ENCODE measurements at places on chromosomes 4 and X.

DNA sequence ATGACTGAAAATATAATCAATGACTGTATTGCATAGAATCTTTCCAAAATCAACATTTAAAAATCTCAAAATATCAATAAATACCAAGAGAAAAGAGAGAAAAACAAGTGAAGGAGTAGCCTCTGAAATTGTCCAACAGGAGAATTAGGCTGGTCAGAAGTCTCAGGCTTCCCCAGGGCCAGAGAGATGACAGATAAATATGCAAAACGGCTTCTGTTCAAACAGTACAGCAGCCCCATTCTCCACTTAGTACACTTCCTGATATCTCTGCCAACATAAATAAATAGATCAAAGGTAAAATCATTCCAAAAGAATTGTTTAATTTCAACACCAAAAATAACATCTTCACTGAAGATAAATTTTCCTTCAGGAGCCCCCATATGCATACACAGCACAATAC, 204.7 kb upstream of the GABRA2 start:
- no peaks in the 10 kb centered on the region for H3K27me3 ChIP-seq
- no peak overlapping the region for H3K4me3 ChIP-seq
- no peaks in the 10 kb centered on the region for H3K36me3 ChIP-seq
- H3K4me1 ChIP-seq = no peaks in the 10 kb centered on the region
- no peak overlapping the region for H3K27ac ChIP-seq

DNA sequence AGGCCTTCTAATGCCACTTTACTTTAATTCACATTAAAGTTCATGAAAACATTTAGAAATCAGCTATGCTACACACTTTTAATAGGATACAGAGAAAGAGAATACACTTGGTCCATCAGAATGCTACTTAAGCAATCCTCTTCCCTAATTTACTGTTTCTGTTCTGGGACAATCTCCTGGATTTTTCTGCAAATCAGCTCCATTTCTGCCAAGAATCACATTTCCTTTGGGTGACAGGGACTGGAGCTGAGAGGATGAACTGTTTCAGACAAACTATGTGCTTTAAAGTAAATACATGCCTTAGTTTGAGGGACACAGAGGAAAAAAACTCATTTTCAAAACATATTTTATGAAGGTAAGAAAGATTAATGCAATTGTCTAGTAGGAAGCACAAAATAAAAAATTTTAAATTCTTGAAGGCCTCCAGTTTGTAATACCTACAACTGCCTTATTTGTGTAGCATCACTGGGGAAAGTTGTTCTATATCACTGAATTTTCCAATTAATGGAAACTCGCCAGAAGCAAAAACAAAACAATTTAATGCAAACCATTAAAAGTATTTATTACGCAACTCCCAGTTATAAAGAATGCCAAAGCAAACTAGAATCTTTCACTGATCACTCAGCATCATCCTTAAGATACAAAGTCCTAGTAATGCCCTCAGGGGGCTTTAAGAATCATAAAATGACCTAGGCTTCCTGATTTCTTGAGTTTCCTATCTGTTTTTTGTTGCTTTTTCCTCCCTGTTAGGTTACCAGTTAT, 36.3 kb downstream of the BCLAF3 start:
- H3K27me3 ChIP-seq = no peaks in the 10 kb centered on the region
- H3K4me1 ChIP-seq = no peaks in the 10 kb centered on the region
- DNase-seq = no peak
- H3K27ac ChIP-seq = no peak overlapping the region

DNA sequence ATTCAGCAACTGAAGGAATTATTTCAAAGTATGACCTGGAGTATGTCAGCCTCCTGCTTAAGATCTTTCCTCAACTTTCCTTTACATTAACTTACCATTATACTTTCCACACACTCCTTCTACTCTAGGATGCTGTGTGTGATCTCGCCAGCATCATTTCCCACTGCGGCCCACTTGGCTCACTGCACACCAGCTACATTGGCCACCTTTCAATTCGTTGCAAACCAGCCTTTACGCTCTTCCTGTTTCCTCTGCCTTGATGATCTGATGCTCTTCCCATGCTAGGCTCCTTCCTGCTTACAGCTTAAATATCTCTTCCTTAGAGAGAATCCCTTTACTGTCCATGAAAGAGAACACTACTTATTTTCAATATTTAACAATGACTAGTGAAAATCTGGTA, 95.1 kb downstream of the GPM6A start:
- H3K36me3 ChIP-seq = no peaks in the 10 kb centered on the region
- no peaks in the 10 kb centered on the region for H3K27me3 ChIP-seq
- H3K4me1 ChIP-seq = no peaks in the 10 kb centered on the region
- no peak for DNase-seq
- H3K4me3 ChIP-seq = no peak overlapping the region

DNA sequence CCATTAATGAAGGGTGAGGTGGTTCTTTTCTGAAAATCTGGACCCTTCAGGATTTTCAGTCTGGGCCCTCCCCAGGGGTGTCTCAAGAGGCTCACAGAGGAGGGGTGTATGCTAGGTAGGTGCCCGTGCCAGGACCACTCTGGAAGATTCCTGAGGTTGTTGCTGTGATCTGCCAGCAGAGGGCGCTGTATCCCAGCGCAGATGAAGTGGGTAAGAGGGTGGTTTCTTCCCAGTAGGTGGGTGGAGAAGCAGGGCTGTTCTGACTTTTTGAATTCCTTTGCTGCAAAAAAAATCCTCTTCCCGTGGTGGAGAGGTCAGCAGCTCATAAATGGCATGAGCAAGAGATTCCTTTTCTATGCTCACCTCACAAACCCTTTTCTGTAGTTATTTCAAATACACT, 51.1 kb downstream of the SCML1 start:
- no peaks in the 10 kb centered on the region for H3K4me1 ChIP-seq
- H3K36me3 ChIP-seq = no peaks in the 10 kb centered on the region
- peak; percentile 60 for DNase-seq
- no peak overlapping the region for H3K27ac ChIP-seq

- no peaks in the 10 kb centered on the region for H3K36me3 ChIP-seq
- H3K4me3 ChIP-seq = peak overlapping the region; percentile 41
- peaks cover 4% of the 10 kb centered on the region for H3K4me1 ChIP-seq
- H3K27me3 ChIP-seq = no peaks in the 10 kb centered on the region
These were observed 420 bp downstream of the CC2D2A start for GRCh38 chr4:15470128-15470475.

GRCh38 chr4:172660251-172660650, 508.4 kb upstream of the GALNT7 start:
- H3K4me3 ChIP-seq = no peak overlapping the region
- no peaks in the 10 kb centered on the region for H3K27me3 ChIP-seq
- no peaks in the 10 kb centered on the region for H3K36me3 ChIP-seq

- H3K27me3 ChIP-seq = no peaks in the 10 kb centered on the region
- peak overlapping the region; percentile 49 for H3K27ac ChIP-seq
- peaks cover 2% of the 10 kb centered on the region for H3K4me1 ChIP-seq
- no peak overlapping the region for H3K4me3 ChIP-seq
- H3K36me3 ChIP-seq = no peaks in the 10 kb centered on the region
- peak; percentile 83 for DNase-seq
These were observed 70.1 kb upstream of the ENPP6 start for GRCh38 chr4:184287697-184288255.

DNA sequence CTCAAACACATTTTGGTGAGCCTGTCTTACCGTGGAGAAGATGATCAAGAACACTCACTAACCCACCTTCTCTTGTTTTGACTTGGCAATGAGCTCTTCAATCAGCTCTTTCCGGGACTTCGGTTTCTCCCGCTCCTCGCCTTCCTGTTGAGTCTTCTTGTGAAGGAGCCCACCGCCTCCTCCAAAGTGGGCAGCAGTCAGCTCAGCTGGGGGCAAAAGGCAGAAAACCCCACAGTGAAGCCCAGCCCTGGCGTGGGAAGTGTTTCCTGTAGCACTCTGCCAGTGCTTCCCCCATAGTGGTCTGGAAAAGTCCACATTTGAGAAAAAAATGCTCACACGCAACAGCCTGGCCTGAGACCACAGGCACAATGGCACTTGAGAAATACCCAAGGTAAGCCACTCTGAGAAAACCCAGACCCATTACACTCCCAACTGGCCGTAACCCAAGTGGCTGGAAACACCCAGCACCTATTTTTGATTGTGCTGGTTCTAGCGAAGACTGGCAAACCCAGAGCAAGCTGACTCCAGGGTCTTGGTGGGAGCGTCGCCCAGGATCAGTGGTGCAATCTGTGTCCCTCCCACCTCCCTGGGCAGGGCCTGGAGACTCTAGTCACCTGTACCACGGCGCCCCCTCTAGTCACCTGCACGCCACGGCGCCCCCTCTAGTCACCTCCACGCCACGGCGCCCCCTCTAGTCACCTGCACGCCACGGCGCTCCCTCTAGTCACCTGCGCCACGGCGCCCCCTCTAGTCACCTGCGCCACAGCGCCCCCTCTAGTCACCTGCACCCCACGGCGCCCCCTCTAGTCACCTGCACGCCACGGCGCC, 8.6 kb downstream of the NOP14 start:
- no peaks in the 10 kb centered on the region for H3K27me3 ChIP-seq
- peak overlapping the region; percentile 30 for H3K27ac ChIP-seq
- no peak overlapping the region for H3K4me3 ChIP-seq
- no peaks in the 10 kb centered on the region for H3K36me3 ChIP-seq
- no peaks in the 10 kb centered on the region for H3K4me1 ChIP-seq

- H3K36me3 ChIP-seq = no peaks in the 10 kb centered on the region
- no peak overlapping the region for H3K4me3 ChIP-seq
- no peak for DNase-seq
- H3K4me1 ChIP-seq = no peaks in the 10 kb centered on the region
These were observed 155.9 kb upstream of the MAOA start for GRCh38 chrX:43500246-43500645.

DNA sequence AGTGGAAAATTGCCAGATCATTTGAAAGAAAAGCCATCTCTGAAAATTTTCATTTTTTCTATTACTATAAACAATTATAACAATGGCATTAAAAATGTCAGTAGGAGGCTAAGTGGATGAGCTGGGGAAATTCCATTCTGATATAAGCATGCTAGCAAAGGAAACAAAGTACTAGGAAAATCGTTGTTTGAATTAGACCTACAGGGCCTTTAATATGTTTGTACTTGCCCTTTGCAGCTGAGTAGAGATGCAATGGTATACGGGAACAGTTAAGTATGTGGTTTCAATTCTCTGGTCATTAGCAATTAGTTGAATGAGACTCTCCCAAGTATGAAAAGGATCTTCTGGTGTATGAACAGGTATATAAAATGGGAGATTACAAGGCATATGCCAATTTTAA, 452.2 kb downstream of the PCDH11X start:
- H3K4me1 ChIP-seq = no peaks in the 10 kb centered on the region
- H3K4me3 ChIP-seq = no peak overlapping the region
- no peaks in the 10 kb centered on the region for H3K27me3 ChIP-seq
- H3K27ac ChIP-seq = no peak overlapping the region
- H3K36me3 ChIP-seq = no peaks in the 10 kb centered on the region

DNA sequence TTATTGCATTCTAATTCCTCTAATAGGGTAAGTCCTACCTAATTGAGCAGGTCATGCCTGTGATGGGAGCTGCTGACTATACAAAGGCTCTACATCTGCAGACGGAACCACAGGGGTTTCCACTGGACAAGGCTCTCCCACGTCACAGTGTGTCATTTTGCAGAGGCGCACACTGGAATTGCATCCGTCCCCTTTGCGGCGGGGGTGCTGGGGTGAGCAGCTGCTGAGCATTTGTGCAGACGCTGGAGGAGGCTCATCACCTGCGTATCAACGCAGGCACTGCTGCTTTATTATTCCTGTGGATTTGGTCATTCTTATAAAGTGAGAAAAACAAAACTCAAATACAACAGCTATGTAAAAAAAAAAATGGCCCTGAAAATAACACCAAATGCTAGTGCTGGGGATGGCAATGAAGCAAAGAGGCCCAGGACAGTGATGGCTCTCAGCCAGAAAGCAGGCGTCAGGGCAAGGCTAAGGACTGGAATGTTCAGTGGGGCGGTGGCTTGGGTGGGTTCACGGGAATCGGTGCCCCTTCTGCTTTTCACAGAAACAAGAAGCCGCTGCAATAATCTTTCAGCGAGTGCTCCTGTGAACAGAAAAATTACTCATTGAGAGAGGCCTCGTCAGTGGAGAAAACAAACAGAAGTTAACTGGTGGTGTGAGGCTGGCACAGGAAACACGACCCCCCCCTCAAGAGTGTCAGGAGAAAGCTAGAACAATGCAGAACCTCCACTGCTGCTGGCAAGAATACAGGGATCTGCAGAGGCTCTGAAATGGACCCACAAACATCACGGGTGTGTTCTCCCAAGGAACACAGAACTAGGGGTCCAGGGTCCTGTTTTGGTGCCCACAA, 67.8 kb downstream of the GATB start:
- no peaks in the 10 kb centered on the region for H3K36me3 ChIP-seq
- H3K4me3 ChIP-seq = no peak overlapping the region
- peaks cover 8% of the 10 kb centered on the region for H3K4me1 ChIP-seq

- H3K4me3 ChIP-seq = no peak overlapping the region
- no peak for DNase-seq
- H3K4me1 ChIP-seq = peaks cover 10% of the 10 kb centered on the region
- H3K36me3 ChIP-seq = peaks cover 30% of the 10 kb centered on the region
- H3K27me3 ChIP-seq = no peaks in the 10 kb centered on the region
- H3K27ac ChIP-seq = no peak overlapping the region
These were observed 26.6 kb downstream of the ZRSR2 start for GRCh38 chrX:15816886-15817285.

DNA sequence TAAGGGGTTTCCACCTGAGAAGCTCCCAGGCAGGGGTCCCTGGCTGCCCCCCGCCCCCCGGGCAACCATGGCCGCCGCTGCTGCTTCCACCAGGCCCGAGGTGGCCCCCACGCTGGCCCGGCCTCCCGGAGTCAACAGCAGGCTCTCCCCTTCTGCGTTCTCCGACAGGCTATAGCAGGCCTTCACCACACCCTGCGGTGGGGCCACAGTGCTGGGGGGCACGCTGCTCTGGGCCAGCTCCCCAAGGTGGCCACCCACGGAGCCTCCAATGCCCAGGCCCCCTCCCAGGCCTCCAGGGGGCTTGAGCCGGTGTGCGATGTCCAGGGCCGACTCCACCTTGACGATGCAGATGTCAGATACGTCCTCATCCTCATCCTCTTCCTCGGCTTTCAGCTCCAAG, 72.5 kb downstream of the UBE2K start:
- H3K4me3 ChIP-seq = no peak overlapping the region
- H3K27me3 ChIP-seq = no peaks in the 10 kb centered on the region
- H3K4me1 ChIP-seq = no peaks in the 10 kb centered on the region
- no peak for DNase-seq
- H3K27ac ChIP-seq = no peak overlapping the region

DNA sequence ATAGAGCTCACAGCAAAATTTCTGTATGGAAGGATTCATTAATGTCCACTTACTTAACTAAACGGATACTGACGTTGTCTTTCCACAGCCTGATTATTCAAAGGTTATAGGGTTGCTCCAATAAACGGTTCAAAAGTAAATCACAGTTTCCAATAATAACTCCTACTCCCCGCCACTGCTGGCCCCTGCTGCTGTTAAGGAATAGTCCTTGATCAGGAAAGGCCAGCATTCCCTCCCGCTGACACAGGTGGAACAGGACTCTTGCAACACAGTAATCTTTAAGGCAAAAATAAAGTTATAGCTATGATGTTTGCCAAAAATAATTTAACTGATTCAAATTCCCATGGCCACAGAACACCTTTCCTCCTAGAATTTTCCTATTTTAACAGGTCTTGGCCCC, 53.9 kb downstream of the FAT1 start:
- peaks cover 10% of the 10 kb centered on the region for H3K4me1 ChIP-seq
- H3K27me3 ChIP-seq = no peaks in the 10 kb centered on the region
- H3K27ac ChIP-seq = no peak overlapping the region
- no peak for DNase-seq
- no peak overlapping the region for H3K4me3 ChIP-seq

GRCh38 chr4:772776-773175, 53.2 kb downstream of the CPLX1 start:
- no peak overlapping the region for H3K27ac ChIP-seq
- no peaks in the 10 kb centered on the region for H3K36me3 ChIP-seq
- H3K4me1 ChIP-seq = no peaks in the 10 kb centered on the region
- DNase-seq = peak; percentile 18
